Hematopoietic multipotent progenitor cell treated with erythropoietin and hydrocortisone succinate and interleukin-3 and kit ligand, for 15 days (in vitro differentiated cells): ENCODE measurements at places on chromosomes 1 and 21.

GRCh38 chr1:172176206-172176605 lies 244.3 kb upstream of the C1orf105 start:
- DNase-seq = no peak

GRCh38 chr1:243483071-243483771 lies 227.4 kb downstream of the SDCCAG8 start:
- DNase-seq = no peak

GRCh38 chr1:200415227-200415626 lies 5.4 kb upstream of the ZNF281 start:
- DNase-seq = no peak

DNA sequence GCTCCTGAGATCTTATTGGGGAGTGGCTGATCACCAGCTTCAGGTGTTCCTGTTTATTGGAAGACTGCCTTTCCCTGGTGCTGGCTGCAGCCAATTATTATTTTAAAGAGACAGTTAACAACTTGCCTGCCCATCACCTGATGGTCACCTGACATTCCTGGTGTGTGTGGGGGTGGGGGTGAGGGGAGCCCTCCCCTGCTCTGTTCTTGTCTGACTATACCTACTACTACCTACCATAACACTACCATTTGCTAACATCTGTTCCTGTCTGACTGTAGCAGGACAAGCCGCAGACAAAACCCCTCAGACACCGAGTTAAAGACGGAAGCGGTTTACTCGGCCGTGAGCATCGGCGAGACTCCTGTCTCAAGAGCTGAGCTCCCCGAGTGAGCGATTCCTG lies 54.9 kb upstream of the NBPF3 start:
- no peak for DNase-seq

DNA sequence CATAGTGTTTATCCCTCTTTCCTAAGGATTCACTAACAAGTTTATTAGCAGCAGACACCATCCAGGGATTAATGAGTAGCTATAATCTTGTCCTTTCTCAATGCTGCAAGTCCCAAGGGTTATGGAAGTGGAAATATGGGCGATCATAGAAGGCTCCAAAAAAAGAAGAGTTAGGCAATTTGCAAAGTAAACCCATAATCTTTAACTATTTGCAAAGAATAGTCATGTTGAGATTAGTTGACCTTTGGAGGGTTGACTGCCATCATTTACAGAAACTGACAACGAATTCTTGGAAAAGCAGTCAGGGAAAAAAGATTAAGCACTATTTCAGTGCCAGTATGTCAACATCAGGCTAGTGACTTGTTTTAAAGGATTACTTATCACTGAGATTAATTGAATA lies 169.9 kb downstream of the KCNT2 start:
- no peak for DNase-seq

- DNase-seq = no peak
Measured at GRCh38 chr1:172145231-172145651, 275.2 kb upstream of the C1orf105 start.

DNA sequence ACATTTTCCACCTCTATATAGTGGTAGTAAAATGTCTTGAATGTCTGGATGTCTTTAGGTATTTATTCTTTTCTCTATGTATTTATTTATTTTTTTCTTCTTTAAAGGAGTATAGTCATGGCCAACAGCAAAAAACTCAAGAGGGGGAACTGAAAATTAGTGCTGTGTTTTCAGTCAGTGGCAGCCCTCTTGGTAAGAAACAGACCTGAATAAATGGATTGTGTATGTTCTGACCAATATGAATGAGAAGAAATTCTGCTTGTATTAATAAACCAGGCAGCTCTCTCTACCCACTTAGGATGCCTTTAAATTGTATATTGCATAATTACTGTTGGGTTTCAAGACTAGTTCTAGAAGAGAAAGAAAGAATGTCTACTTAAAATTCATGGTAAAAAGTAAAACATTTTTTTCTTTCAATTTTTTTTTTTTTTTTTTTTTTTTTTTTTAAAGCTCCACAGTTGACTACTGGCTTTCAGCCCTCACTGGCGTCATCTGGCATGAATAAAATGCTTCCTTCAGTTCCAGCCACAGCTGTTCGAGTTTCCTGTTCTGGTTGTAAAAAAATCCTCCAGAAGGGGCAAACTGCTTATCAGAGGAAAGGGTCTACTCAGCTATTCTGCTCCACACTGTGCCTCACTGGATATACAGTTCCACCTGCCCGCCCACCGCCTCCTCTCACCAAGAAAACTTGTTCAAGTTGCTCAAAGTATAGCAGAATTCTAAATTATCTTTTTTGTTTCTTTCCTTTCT lies 101.6 kb downstream of the ZMYM4 start:
- DNase-seq = no peak

DNA sequence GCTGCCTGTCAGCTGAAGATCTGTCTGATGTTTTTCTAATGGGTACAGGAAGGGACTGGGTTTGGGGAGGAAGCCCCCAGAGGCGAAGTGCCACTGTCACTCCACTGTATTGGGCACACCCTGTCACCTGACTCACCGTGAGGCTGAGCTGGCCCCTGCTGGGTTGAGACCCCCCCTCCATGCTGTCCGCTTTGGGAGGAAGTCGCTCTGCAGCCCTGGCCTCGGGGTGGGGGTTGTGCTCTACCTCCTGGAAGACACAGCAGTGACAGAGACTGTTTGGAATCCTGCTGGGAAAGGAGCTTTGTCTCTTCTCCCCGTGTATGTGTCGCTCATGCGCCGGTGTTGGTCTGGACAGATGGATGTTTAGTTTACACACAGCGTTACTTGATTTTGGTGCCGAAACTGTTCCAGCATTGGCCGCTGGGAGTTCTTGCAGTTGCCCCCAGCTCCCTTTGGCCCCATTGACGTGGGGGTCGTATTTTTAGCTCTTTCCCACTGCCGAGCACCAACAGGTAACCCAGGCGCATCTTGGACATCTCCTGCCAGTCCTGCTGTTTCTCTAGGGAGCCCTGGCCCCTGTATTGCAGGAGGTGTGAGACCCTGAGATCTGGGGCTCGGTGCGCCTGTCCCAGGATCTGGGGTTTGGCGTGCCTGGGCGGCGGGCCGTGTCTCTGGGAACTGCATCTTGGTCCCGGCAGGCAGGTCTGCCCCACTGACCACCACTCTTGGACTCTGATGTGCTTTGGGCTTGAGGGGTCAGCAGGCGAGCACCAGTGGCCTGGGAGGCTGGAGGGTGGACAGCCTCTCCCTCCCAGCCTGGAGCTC lies 30.3 kb downstream of the SLX9 start:
- DNase-seq = no peak

GRCh38 chr1:183934314-183934713 lies 103.2 kb downstream of the COLGALT2 start:
- no peak for DNase-seq

GRCh38 chr1:151175041-151175741 lies 590 bp downstream of the TMOD4 start:
- DNase-seq = no peak

DNA sequence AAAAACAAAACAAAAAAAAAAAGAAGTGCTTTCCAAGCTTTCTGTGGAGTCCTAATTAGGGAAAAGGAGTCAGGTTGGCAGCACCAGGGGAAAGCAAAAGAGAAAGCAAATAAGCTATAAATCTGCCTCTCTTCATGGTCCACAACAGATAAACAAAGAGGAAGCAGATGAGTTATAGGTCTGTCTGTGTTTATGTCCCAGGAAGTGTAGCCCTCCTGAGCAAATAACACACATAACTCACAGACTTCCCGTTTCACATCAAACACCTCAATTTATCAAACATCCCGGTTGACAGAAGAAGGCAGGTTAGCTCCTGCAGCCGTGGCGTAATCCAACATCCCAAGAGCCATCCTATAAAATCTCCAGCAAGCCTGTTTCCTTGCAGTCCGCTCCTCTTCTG lies 5.6 kb upstream of the SLC2A5 start:
- DNase-seq = no peak

DNA sequence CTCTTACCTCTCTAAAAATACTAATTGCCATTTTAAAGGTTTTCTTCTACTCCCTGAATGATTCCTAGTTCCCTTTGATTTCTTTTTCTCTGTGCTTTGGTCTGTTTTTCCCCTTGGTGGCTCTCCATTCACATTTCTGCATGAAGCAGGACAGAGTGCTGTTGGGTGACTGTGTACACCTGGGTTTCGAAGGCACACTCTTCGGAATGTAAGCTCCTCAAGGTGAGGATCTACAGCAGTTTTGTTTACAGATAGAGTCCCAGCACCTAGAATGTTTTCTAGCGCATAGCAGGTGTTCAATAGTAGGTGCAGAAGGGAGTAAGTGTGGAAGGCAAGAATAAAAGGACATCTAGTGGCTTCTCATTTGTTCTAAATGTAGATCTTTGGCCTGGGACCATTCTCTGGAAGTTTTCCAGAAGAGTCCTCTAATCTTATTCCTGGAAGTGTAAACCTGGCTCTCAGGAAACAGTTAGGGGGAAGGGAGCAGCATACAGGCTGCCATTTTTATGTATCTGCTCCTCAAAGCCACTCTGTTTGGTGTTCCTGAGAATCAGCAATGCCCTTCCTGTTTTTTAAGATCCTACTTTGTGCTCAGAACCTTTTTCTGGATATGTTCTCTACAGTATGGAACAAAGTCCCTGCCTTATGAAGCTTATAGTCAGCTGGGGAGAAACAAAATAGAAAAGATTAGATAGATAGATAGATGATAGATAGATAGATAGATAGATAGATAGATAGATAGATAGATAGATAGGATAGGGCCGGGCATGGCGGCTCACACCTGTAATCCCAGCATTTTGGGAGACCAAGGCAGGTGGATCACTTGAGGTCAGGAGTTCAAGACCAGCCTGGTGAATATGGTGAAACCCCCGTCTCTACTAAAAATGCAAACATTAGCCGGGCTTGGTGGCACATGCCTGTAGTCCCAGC lies 22.8 kb upstream of the EFNA1 start:
- DNase-seq = no peak

- no peak for DNase-seq
Measured at GRCh38 chr1:119372503-119373086, 4.0 kb downstream of the HAO2 start.

GRCh38 chr1:200154069-200154767 lies 126.7 kb downstream of the NR5A2 start:
- DNase-seq = peak; percentile 25

- no peak for DNase-seq
Measured at GRCh38 chr1:205533748-205534443, 29.4 kb downstream of the CDK18 start.
